ENCODE measurements at places on chromosomes 1 and 21.

DNA sequence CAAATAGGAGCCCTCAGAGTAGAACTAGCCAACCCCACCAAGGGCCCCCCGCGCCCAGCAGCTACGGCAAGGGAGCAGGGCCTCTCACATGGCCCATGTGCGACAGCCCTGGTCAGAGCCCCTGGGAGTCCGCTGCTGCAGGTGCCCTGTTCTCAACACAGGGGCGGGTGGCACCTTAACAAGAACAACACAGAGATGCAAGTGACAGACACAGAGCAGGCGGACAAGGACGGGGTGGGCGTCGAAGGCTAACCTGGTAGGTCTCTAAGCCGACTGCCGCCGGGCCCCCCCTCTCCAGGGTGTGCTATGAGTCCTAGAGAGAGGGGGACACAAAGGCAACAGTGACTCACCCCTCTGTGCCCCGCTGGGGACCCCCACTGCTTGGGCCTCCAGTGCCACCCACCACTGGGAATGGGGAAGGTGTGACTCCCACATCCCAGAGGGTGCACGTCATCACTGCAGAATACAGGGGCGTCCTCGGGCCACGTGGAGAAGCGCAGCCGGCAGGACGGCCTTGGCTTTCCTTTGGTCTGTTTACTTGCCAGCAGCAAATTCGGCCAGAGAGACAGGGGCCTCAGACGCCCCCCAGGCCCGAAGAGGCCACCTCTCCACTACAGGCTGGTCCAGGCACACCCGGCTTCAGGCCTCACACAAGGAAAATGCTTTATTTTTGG, 44.8 kb downstream of the PRDM15 start:
- no peak for DNase-seq

DNA sequence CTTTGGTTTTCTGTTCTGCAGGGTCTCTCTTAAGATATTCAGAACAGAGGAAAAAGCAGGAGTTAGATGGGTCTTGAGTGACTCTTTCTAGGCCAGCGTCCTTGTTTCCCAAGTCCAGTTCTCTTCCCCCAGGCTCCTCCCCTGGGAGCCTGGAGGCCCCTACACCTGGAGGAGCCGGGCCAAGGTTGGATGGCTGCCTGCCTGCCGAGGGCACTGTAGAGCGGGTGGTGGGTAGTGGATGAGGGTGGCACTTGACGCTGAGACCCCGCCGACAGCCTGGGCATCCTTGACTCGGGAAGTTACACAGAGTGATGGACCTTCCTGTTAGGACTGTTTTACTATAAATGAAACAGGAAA, 17.4 kb upstream of the KANK4 start:
- no peak for DNase-seq

- DNase-seq: no peak
Observed at GRCh38 chr1:231219422-231220401, 21.3 kb upstream of the GNPAT start.

DNA sequence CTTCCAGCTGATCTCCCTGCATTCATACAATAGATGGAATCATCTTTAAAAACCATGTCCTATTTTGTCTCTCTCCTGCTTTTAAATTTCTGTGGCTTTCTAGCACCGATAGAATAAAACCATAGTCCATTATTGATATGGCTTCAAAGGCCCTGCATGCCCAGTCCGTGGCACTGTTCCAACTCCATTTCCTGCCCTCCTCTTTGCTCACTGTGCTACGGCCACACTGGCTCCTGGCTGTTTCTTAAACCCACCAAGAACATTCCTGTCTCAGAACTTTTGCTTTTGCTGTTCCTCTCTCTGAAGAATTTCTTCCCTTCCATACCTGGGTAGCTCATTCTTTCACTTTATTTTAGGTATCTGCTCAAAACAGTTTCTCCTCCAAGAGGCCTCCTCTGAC, 7.2 kb downstream of the SLAMF1 start:
- no peak for DNase-seq

DNA sequence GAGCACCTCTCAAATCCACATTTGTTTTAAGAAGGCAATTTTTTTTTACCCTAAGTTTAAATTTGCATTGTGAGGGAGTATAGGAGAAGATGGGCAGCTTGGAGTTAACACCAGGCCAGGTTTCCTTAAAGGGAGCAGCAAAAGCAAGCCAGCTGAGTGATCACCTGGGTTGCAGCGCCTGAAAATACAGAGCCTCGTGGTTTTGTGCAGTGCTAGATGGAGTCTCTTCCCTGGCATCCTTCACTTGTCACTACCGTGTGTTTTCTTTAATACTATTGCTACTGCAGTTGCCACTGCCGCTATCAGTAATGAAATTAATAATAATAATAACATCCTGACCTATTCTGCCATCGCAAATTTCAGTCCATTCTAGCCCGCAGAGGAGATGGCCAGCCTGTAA, 35.2 kb upstream of the VAV3 start:
- DNase-seq: no peak

All from WTC11 (cell line).